ENCODE measurements at places on chromosomes 5 and 9.

- no peak for DNase-seq
Observed at GRCh38 chr5:133338504-133339355, 273.6 kb downstream of the FSTL4 start.

- DNase-seq: no peak
Observed at GRCh38 chr5:147626464-147626863, 116.6 kb upstream of the DPYSL3 start.

DNA sequence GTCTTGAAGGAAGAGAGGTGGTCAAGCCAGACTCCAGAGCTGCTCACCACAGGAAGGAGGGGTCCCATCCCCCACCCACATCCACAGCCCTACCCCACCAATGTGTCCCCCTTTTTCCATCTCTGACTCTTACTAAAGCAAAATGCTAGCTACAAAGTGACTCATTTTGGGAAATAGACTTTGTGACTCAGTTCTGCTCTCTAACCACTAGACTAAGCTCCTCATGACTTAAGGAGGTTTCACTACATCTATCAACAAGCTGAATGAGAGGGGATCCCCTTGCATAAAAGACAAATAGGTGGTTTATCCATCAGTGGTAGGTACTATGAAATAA, 35.1 kb upstream of the ADRB2 start:
- no peak for DNase-seq

- DNase-seq: no peak
Observed at GRCh38 chr5:36060420-36060887, 6.2 kb downstream of the UGT3A2 start.

GRCh38 chr5:160435532-160435931, 13.9 kb downstream of the PTTG1 start:
- DNase-seq: no peak

DNA sequence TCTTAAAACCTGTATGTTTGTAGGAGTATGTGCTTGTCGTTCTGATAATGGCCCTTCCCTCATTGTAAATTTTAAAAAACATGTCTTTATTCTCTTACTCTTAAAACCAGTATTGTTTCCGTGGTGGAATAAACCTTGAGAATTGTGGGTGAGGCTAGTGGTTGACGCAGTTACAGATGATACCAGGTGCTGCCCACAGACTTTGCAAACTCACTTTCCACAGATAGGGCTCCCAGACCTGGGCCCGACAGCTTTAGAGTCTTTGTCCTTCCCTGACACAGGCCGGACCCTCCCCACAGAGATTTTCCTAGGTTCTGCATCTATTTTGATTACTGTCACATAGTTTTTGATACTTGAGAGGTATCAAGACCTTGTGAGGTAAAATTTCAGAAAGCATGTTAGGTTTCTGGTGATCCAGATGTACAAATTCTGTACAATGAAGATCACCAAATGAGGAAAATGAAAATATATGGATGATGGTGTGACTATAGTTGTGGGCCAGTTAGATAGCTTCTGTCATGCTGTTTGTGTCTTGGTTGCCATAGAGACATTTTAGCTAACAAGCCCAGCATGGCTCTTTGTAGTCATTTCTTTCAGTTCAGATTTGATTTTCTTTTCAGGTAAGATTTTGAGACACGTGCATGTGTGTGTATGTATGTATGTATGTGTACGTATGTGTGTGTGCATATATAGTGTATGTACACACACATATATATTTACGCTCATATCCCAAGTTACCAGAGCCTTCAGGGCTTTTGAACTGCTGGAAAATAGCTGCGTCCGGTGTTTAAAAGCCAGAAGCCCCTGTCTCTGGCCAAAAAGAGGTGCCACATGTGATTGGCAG, 33.8 kb downstream of the DMRT1 start:
- DNase-seq: no peak

- no peak for DNase-seq
Observed at GRCh38 chr5:142245786-142246185, 79.0 kb downstream of the SPRY4 start.
